Cortex of kidney (tissue), 1 donor: ENCODE measurements at places on chromosomes 6 and 20.

GRCh38 chr20:40753472-40753871, 64.4 kb upstream of the MAFB start:
- no peak for DNase-seq

GRCh38 chr6:23087471-23087870, 518.1 kb downstream of the HDGFL1 start:
- DNase-seq: no peak

DNA sequence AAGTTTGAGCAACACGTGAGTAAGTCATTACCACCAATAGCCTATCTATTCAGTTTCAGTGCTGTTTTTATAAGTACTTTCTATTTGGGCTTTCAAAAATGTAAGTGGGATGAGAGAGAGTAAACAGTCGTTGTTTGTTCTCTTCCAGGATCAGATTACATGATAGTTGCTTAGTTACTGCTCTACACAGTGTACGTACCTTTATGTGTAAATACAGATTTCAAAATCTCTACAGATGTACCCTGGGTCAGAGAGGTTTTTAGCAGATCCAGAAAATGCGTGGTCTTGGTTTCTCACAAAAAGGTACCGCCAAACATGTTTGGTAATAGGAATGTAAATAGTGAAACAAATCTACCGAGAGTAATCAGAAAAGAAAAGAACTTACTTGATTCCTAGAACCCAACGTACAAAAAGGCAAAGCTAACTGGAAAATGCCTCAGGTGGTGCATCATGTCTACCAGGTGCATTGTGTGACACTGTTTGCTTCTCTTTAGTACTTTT, 421.1 kb downstream of the BCKDHB start:
- no peak for DNase-seq

DNA sequence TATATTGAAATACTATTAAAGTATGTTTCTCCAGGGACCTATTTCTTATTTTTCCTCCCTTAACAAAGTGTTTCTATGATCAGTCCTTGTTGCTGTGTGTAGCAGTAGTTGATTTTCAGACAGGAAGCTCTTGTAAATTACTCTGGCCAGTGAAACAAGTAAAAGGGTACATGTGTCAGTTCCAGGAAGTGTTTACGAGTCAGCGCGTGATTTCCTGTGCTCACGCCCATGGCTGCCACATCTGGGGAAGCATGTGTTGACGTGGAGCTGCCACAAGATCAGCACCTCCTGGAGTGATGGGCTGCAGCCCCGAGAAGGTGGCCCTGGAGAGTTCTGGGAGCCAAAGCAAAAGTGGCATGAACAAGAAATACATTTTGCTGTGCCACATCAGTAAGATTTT, 38.6 kb upstream of the GGTLC1 start:
- DNase-seq: no peak

DNA sequence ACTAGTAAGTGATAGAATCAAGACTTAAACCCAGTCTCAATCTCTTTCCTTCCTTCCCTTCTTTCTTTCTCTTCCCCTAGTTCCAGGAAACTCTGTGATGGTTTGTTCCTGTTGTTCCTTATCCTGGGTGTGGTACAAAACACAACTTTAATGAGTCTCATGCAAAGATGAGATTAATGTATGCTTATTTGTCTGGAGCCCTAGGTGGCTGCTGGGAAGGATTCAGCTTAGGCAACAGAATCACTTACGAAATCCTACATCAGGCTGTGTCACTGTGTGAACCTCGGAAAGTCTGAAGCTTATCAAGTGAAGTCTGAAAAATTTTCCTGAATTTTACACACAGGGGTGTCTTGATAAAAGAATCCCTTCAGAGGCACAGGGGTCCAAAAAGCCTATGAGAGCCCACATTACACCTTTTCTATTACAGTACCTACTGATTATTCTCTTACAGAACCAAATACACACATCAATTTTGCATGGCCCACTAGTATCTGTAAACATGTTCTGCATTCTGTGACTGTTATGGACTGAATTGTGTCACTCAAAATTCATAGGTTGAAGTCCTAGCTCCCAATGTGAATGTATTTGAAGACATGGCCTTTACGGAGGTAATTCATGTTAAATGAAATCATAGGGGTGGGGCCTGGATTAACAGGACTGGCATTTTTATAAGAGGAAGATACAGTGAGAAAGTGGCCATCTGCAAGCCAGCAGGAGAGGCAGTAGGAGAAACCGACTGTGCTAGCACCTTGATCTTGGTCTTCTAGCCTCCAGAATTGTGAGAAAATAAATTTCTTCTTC, 144.7 kb downstream of the MYB start:
- DNase-seq: no peak

- DNase-seq: no peak
Measured at GRCh38 chr6:105301756-105302616, 100.9 kb downstream of the PREP start.

DNA sequence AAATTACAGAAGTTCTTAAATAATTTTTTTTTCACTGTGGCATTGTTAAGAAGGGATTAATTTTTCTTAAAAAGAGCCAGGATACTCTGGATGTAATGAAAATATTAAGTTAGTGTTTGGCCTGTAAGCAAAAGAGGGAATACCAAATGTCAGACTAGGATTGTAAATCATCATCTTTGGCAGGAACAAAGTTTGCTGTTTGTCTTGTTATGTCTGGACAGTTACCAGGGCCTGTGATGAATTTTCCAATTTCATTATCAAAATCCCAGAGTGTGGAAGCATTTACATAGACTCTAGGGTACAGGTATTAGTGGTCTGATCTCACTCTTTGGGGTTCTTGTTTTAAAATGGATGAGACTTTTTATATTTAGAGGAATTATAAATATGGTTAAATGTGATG, 26.1 kb downstream of the CEP57L1 start:
- DNase-seq: no peak

- DNase-seq: no peak
Measured at GRCh38 chr6:5365436-5366195, 104.3 kb downstream of the FARS2 start.

- DNase-seq: no peak
Measured at GRCh38 chr20:59802018-59802417, 131.4 kb downstream of the SYCP2 start.

DNA sequence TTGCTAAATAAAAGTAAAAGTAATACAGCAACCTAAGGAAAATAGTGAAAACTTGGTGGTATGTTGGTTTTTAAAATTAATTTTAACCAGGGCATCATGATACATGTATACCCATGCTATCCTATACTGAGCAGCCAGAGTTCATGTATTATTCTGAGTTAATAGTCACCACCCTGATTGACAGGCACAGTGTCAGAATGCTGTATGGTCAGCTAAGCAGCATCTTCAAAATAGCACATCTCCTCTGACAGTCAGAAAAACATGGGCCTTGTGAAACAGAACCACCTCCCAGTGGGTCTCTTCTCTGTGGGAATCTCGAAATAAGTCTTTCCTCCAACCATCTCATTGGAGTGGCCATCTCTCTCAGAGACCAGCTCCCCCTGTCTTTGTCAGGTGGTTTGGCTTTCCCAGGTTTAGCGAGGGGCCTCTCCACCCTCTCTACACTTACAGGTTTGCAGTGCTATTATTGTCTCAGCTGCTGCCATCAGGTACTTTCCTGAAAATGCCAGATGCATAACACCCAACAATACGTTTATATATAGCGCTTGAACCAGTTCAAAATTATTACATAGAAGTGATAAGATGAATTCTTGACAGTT, 47.1 kb upstream of the RNF8 start:
- DNase-seq: no peak

DNA sequence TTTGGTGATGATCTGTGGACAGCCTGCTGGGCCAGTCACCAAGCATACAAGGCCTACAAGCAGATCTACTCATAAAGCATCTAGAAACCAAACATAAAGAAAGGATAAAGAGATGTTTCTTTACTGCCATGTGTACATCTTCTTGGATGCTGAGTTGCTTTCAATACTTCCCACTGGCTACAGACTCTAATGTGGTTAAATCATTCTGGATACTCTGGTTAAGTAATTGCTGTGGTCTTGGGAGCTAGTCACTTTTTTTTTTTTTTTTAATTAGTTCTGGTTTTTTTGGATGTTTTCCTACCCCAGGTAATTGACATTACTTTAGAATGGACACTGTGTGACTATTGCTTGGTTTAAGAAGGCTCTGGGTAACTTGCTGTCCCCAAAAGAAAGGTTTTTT, 215.4 kb upstream of the RUNX2 start:
- DNase-seq: no peak

DNA sequence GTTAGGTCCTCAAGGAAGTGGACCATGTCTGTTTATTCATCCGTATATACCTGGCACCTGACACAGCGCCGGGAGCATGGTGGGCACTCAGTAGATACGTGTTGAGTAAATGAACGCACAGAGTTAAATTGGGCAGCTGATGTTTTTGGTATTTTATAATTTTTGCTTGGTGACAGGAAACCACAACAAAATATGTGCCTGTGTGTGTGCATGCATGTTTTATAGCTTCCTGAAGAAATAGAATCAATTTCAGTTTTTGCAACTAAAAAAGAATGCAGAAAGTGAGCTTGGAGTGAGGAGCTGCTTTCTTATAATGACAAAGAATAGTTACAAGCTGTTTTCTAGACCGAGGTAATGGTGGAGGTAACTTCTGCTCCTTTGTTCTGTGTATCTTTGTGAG, 91.4 kb downstream of the PLCB4 start:
- DNase-seq: no peak

GRCh38 chr20:24283186-24283585, 186.2 kb upstream of the SYNDIG1 start:
- no peak for DNase-seq

GRCh38 chr20:11229772-11230171, 556.0 kb upstream of the JAG1 start:
- DNase-seq: no peak

DNA sequence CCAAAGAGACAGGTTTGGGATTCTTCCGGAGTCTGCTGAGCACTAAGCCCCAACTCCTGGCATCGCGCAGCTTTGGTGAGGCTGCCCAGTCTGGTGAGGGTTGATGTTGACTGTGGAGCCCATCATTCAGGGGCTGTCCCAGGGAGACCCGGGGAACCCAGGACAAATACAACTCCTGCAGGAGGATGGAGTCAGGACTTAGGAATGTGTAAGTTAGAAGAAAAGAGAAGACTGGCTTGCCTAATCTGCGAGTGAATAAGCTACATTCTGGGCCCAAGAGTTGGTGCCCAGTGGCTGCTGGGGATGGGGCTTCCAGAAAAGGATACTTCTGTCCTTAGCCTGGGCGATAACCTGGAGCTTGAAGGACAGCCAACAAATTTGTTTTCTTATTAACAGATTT, 47.9 kb downstream of the STK35 start:
- no peak for DNase-seq

DNA sequence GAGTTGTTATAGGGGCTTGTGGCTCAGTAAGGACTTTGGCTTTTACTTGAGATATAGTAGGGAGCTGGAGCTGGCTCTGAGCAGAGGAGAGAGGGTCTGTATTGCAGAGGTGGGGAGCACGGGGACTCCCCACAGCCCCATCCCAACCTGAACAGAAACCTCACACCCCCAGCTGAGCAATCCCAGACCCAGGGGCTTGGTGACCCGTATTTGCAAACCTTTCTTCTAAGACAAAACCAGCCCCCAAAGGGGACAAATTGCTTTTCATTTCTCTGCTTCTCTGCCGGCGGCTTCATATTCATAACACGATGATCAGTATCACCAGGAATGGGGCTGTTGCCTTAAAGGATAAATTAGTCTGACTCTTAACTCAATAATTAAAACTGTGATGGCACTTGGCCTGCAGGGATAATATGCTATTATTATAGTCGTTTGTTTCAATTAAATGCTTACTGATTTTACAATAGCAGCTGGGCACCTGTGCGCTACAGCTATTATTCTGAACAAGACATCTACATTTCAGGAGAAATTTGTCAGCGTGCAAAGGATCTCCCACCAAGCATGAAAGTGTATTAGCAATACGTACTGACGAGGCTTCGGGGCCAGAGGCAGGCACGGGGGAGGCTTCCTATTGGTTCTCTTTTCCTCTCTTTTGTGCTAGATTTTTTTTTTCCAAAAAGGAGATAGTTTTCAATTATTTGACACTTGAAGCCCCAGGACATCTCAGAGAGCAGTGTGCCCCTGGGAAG, 118.1 kb downstream of the TOX2 start:
- no peak for DNase-seq

- no peak for DNase-seq
Measured at GRCh38 chr20:61346996-61347395, 94.9 kb downstream of the CDH4 start.

GRCh38 chr20:3352202-3352601, 55.3 kb downstream of the DNAAF9 start:
- DNase-seq: no peak

DNA sequence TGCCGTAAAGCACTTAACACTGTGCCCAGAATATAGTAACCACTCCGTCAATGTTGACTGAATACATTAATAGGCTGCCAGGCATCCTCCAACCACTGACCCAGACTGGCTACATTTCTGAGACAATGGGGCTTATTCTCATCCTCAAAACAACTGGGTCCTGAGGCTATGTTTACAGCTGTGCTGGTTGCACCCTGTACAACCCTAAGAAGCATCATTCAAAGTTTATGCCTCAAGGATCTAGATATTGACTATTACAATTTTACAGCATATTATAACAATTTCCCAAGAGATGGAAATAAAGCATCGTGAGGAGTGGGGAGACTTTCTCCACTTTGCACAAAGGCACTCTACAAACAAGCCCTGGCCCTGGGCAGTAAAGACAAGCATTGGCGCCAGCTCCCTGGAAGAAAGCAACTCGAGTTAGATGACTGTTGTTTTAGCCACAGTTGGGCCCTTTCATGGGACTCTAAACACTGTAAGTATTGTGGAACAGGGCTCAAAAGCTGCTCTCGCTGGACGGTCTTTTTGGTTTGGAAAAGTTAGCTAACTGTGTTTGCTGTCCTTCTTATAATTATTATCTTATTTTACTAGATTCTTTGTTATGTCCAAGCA, 30.2 kb downstream of the MYLIP start:
- no peak for DNase-seq

GRCh38 chr6:112475083-112475482, 128.0 kb downstream of the RFPL4B start:
- DNase-seq: no peak

DNA sequence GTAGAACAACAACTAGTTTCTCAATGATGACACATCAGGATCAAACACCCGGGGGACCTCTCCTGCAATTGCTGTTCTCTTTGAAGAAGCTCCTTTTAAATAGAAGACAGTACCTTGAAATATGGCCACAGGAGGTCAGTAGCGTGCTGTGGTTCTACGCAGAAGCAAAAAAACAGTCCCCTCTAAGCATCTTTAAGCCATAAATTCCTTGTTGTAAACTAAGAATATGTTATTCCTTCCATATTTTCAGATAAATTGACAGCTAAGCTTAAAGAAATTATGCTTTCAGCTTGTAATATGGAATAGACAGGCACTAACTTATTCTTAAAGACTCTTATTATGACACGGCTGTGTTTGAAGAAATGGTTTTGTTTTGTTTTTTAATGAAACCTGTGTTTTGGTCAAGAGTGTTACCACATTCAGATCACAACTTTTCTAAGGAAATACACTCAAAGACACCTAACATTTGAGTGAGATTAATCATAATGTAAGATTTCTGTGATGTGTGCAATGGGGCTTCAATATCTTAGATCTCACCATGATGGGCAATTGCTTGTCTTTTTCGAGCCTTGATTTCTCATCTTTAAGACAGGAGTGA, 49.7 kb upstream of the IL20RA start:
- no peak for DNase-seq

GRCh38 chr6:24872779-24873178, 63.0 kb downstream of the RIPOR2 start:
- DNase-seq: no peak
